ENCODE measurements at places on chromosomes 7 and 10.

DNA sequence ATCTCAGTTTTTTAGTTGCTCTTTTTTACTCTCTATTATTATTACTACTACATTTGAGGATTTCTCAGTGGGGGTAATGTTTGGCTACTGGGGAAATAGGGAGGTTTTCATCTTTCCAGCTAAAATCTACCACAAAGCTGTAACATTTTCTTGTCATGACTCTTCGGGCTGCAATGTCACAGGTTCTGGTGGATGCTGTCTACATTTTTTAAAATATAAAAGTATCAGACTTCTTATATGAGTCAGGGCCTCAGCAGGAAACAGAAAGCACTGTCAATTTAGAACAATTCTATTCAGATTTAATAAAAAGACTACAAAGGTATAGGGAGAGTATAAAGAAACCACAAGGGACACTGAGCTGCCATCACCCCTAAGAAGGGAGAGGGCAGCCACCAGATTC lies 61.6 kb downstream of the DNAJC12 start:
- DNase-seq = no peak

DNA sequence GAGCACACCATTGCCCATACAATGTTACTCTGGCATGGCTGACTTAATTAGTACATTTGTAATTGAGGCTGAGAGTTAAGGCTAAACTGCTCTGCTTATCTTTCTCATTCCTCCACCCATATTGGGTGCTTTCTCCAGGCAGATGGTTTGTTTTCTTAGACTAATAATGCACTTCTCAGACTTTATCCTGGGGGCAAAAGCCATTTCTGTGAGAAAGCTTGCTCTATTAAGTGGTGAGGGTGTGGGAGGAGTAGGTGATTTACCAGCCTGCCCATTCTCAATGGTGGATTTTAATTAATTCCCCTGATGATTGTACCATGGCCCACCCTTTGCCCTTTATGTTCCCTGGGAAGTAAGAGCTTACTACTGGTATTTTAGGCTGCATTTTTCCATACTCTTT lies 174.8 kb downstream of the FOXP2 start:
- DNase-seq = no peak

- DNase-seq = no peak
These were observed 7.8 kb upstream of the UBE2D1 start for GRCh38 chr10:58326967-58327381.

DNA sequence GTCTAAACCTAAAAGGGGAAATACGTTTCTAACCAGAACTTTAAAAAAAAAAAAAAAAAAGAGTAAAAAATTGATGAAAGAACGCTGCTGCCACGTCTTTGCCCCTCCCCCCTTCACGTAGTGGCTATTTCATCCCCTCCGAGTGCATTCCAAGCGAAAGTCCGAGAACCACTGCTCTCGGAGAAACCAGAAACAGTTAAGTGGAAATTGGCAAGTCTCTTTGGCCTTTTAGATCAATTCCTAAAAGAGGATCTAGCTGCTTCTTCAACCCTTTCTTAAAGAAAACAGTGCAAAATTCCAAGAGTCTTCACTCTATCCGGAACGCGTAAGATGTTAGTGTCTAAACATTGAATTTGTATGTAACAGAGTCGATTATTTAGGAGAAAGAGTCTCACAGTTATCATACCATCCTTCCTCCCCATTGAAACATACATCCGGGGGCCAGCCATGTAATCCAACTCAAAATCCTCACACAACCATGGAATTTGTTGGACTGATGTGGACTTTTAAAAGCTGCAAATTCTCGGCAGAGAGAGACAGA lies 1.1 kb downstream of the P4HA1 start:
- DNase-seq = peak; percentile 75

DNA sequence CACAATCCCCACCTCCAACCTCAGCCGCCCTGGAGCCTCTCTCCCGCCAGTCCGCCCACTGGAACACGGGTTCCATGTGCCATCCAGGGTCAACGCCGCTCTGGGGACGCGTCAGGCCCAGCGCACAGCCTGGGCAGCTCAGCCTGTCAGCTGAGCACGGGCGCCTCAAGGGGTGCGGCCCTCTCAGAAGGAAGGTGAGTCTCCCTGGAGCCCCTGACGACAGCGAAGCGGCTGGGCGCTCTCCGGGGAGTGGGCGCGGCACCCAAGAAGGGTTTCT lies 1.2 kb upstream of the SLC18A3 start:
- DNase-seq = no peak

DNA sequence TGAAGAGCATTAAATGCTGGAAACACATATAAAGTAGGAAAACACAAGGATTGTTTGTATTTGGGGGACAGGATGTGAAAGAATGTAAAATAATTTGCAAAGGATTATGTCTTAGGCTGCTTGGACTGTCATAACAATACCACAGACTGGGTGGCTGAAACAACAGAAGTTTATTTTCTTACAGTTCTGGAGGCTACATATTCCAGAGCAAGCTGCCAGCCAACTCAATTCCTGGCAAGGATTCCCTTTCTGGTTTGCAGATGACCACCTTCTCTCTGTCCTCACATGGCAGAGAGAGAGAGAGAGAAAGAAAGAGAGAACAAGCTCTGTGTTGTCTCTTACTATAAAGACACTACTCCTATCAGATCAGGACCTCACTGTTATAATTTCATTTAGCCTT lies 8.8 kb upstream of the LAMB4 start:
- DNase-seq = no peak

GRCh38 chr7:36264123-36264801 lies 111.2 kb downstream of the EEPD1 start:
- DNase-seq = peak; percentile 67

- no peak for DNase-seq
These were observed 142.9 kb upstream of the AHR start for GRCh38 chr7:17155529-17155928.

DNA sequence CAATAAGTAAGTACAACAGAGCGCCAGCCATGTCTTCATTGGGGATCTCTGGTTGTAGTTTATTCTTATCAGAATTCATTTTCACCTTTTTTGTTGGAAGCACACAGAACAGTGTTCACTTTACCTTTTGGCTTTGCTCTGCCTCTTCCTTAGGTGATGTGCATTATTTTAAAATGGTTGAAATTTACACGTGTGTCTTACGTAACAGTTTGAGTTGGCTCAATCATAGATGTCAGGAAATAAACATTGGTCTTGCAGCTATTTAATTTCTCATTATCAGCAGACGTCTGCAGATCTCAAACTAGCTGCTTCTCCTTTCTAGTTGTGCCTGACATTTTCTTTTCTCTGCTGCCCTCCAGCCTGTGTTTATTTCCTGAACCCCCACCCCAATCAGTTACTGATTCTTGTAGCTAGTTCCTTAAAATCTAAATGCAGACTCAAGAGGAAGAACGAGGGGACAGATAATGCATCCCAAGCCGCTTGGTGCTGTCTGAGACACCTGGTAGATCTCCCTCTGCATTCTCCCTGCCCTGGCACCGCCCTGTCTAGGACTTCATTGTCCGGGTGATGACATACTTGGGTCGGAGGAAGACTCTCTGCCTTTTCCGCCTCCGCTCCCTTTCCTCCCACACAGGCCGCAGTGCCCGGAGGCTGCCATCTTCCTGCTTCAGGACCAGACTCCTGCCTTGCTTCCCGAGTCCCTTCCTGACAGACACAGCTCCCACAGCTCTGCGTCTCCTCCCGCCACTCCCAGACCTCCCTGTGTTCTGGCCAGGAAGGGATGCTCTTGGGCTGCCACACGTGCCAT lies 108.2 kb downstream of the ANKRD61 start:
- peak; percentile 73 for DNase-seq

- DNase-seq = peak; percentile 81
These were observed 84.0 kb downstream of the ANLN start for GRCh38 chr7:36473454-36474282.

DNA sequence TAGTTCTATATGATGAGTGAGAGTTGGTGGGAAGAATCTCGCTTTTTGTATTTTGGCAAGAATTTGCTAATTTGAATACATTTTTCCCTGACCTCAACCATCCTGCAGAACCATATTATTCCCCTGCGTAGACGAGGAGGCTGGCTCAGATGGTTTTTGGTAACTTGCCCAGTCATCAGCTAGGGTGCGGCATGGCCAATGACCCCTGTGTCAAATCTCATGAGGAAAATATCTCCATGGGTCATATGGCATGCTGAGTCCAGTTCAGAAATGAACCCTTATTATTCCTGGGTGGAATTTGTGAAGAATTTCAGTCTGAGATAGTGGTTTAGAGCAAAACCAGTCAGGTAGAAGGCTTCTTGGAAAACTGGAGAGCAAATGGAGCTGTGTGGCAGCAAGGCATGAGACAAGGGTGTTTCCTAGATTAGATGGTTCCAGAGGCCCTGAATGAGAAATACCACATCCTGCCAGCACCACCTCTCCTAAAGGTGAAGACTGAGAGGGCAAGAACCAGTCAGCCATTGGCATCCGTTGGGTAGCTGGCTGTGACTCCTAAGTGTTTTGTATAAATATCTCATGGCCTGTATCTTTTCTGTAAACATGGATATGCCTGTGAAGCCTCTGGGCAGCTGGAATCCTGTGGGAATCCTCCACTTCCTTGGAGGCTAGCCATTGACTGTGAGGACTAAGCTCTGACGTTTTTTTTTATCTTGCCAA lies 5.8 kb upstream of the UPP1 start:
- no peak for DNase-seq

Measured in hematopoietic multipotent progenitor cell treated with erythropoietin and hydrocortisone succinate and interleukin-3 and kit ligand, for 4 days (in vitro differentiated cells).